Cerebellum (tissue), 4 donors: ENCODE measurements at places on chromosomes 13 and 19.
A peak's percentile ranks its signal among the peaks of the same experiment; 100 is the strongest.

DNA sequence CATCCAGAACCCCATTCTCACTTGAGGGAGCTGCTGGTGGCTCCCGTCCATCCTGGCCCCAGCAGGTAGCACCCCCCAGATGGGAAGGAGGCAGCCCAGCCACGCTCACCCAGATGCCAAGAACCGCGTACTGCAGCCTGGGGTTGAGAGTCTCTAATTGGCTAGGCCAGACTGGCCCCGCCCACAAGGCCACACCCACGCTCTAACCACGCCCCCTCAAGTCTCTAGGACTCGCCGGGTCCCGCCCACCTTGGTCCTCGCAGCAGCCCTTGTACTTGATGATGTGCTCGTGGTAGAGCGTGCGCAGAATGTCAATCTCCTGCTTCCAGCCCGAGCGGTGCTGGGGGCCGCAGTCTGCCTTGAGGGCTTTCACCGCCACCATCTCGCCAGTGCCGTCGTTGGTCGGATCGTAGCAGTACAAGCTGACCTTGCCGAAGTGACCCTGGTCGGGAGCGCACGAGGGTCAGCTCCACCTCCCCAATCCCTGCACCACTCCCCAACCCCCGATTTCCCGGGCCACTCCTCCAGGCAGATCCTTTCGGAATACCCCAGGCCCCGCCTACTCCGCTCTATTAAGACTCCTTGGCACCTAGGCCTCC lies 14.5 kb upstream of the ICAM3 start:
- no peak for DNase-seq

GRCh38 chr13:113152984-113153809 lies 5.3 kb upstream of the PROZ start:
- no peak for DNase-seq

- no peak for DNase-seq
Observed at GRCh38 chr19:10832939-10833296, 3.1 kb downstream of the TMED1 start.

DNA sequence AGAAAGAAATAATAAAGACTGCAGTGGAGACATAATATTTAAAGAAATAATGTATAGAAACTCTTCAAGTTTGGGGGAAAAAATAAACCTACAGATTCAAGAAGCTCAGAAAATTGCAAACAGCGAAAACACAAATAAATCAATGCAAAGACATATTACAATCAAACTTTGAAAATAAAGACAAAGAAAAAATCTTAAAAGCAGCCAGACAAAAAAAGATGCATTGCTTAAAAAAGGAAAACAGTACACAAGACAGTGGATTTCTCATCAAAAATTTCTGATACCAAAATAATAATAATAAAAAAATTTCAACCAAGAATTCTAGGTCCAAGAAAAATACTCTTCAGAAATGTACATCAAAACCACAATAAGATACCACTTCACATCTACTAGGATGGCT lies 681.0 kb downstream of the UQCRFS1 start:
- no peak for DNase-seq

DNA sequence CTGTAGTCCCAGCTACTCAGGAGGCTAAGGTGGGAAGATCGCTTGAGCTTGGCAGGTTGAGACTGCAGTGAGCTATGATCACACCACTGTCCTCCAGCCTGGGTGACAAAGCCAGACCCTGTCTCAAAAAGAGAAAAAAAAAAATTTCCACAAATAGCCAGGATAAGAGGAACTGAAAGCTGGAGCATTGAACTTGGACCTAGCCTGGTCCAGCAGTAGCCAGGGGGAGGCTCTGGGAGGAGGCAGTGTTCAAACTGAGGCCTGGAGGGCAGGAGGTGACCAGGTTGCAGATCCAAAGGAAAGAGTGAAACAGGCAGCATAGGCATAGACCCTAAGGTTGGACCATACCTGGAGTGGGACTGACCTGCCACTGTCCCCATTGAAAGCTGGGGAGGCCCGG lies 26.9 kb upstream of the PIK3R2 start:
- no peak for DNase-seq

- no peak for DNase-seq
Observed at GRCh38 chr13:23613596-23613995, 43.4 kb downstream of the TNFRSF19 start.

GRCh38 chr19:1315470-1316166 lies 29.9 kb downstream of the EFNA2 start:
- DNase-seq, result peak; percentile 84

DNA sequence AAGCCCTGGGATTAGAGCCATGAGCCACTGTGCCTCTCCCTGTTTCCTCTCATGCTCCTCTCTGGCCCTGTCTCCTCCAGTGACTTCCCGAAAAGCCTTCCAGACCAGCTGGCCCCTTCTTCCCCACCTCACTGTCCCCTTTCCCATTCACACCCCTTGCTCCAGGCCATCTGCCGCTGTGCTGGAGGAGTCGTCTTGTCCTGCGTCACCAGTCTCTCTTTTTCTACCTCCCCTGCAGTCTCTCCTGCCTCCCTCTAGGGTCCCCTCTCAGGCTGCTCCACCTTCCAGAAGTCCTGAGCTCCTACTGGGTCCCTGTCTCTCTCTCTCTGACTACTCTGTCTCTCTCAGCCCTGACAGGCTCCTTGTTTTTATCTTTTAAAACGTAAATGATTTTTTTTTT lies 5.3 kb upstream of the FFAR1 start:
- no peak for DNase-seq

DNA sequence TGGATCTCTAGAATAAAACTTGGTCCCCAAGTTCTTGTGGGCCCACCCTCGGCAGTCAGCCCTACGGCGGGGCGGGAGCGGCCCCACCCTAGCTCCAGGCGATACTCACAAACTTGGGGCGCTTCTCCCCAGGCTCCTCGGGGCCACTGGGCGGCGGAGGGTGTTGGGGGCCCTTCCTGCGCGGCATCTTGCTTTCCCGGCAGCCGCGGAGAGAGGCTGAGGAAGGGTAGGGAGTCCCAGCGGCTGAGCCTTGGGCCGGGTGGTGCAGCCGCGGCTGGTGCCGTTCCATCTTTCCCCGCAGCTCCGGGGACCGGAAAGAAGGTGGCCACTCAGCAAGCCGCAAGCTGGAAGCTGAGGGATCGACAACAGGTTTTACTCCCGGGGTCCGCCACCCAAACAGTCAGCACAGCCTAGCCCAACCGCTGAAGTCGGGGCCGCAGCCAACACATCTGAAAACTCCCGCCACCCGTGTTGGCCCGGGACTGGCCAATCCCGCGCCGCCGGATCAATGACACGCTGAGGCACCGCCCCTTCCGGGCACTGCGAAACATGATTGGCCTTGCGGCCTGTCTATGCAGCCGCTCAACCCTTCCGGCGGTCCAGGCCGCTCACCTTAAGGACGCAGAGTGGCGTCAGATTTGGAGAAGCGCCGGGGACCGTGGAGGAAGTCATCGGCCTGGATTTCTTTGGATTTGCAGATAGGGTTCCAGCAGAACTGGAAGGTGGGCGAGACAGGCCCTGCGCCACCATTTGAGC lies at the start of gene DIAPH3:
DIAPH3 (minus strand) TSS at position 451 of the 756 bp plus-strand sequence; CDS start at position 289, 162 bp downstream.
- DNase-seq, result peak; percentile 96

DNA sequence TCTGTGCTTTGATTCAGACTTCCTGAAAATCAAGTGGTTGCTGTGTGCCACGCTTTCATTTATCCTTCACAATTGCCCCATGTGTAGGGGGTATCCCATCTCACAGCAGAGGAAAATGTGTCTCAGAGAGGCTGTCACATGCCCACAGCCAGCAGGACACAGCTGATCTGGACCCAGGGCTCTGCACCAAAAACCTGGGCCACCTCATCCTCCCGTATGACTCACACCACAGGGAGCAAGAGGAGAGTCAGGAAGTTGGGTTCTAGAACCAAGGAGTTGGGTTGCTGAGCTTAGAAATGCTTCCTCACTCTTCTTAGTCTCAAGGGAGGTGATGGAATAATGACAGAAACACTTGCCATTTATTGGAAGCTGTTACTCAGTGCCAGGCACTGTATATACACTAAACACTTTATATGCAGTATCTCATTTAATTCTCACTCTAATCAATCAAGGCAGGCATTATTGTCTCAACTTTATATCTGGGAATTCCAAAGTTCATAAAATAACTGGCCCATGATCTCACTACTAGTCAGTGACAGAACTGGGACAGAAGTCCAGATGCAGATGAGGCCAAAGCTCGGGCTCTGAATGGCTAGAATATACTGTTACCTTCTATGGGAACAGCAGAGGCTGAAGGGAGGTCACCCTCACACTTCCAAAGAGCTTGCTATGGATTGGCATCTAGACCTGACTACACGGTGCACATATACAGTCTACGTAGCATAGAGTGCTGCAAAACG lies 47.7 kb upstream of the ATP12A start:
- no peak for DNase-seq
